ENCODE measurements at places on chromosomes 6 and 20.

GRCh38 chr6:3157131-3157933, at the start of gene TUBB2A:
Gene TUBB2A (minus strand): TSS chr6:3157544. CDS start chr6:3157463, 81 bp downstream.
- peak; percentile 74 for DNase-seq

DNA sequence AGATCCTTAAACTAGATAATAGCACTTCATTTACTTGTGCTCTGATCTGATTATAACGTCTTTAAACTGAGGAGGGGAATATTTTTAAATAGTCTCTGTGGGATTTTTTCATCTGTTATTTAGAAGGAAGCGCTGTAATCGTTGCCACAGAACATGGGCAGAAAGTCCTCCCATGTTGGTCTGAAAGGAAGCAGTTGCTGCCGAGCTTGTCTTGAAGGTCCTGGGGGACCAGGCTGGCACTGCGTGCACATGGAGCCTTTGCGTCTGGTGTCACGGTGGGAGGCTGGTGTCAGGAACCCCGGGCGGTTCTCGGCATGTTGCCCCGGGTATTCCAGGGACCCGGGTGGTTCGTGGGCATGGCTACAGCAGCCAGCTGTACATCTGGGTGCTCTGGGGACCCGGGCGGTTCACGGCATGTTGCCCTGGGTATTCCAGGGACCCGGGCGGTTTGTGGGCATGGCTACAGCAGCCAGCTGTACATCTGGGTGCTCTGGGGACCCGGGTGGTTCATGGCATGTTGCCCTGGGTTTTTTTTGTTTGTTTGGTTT, 11.5 kb downstream of the TPD52L2 start:
- no peak for DNase-seq

DNA sequence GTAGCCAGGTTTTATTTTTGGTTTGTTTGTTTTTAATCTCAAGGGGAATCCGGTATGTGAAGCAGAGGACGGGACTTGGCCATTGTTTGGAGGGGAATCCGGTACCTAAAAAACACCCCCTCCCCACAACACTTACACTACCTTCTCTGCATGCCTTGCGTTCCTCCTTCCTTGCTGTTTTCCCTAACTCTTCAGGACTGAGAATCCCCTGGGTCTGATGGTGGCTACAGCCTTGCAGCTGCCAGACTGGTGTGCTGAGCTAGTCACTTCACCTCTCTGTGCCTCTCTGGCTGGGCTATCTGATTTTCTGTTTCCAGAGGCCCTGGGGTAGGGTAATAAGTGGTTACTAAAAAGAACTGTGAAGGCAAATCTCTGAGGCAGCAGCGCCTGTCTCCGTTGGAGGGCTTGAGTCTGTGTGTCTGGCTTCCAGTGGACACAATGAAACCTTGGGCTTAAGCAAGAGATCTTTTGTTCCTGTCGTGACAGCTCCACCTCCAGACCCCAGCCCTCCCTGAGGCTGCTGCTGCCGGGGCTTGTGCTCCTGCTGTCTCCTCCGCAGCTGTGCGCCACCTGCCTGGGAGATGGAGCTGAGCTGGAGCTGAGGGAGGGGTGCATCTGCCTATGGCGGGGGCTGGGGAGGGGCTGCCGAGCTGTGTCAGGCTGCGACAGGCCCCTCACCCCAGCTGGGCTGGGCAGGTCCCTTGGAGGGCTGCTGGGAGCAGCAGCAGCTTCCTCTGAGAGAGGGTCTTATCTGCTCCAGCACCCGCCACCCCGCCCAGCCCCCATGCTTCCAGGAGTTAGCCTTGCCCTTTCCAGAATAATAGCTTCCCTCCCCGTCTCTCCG, 65.8 kb upstream of the CCDC167 start:
- DNase-seq = no peak

DNA sequence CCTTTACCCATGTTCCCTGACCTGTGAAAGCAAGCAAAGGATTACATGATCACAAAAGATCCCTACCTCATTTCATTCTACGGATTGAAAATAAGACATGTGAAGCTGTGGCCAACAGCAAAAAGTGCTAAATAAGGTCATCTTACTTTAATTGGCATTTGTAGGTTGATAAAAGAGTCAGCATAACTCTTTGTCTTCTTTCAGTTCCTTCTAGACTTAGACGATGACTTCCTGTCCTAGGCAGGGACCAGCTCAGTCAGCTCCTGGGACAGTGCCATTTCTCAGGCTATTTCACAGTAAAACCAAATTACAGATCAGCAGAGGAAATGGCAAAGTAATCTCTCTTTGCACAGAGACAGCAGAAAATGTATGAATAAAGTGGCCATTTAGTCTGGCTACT, 480.7 kb downstream of the RFPL4B start:
- DNase-seq = no peak

GRCh38 chr20:48758206-48758820, 69.5 kb downstream of the PREX1 start:
- DNase-seq = no peak

GRCh38 chr6:168342636-168343035, 23.1 kb upstream of the DACT2 start:
- no peak for DNase-seq

DNA sequence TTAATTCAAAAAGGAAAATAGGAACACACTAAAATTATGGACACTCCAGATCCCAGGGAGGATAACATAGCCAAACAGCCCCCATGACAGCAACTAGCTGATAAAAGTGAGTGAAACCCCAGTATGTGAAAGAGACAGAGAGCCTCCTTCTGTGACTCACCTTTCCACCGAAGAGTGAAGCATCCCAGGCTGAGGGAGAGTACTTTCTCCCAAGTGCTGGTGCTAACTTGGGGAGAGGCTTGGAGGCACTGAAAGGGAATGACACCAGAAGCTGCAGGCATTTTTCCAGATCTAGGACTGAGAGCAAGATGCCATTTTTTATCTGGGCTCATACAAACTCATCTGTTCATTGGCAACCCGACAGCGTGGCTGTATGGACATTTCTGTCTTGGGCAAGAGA, 339.8 kb downstream of the HTR1B start:
- no peak for DNase-seq

DNA sequence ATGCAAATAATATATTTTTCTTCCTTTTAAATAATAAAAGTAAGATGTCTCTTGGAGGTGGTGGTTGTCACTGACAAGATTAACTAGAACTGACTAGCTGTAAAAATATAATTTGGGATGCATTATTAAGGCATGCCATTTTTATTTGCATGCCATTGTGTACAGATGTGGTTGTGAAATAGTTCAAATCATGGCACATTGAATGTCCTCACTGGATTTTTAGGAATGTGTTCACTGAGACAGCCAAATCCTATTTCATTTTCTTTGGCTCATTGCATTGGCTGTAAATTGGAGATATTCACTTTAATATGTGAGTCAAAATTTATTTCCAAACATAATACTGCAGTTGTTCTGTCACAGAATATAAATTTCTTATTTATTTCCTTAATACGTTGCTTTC, 62.3 kb downstream of the ESR1 start:
- no peak for DNase-seq

DNA sequence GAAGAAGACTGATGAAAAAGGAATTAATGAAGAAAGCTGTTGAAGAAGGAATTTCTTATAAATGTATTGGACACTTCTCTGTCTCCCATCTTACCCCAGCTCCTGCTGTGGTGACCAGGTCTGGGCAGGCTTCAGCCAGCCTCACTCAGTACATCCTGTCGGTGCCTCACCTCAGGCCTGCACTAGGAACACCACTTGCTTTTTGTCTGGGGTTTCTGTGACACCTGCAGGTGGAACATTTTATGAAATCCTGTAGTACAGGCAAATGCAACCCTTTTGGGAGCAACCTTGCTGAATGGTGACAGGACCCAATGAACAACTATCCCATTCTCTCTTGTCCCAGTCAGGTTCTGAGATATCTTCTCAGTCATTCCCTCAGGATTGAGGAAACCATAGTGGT, 129.7 kb downstream of the PRDM13 start:
- DNase-seq = no peak

Measured in activated naive CD4-positive, alpha-beta T cell (primary cell).